Activated CD8-positive, alpha-beta memory T cell treated with anti-CD3 and anti-CD28 coated beads for 24 hours (primary cell): ENCODE measurements at places on chromosomes 1 and 21.

GRCh38 chr21:42245331-42246193 lies 26.6 kb downstream of the ABCG1 start:
- DNase-seq = no peak

DNA sequence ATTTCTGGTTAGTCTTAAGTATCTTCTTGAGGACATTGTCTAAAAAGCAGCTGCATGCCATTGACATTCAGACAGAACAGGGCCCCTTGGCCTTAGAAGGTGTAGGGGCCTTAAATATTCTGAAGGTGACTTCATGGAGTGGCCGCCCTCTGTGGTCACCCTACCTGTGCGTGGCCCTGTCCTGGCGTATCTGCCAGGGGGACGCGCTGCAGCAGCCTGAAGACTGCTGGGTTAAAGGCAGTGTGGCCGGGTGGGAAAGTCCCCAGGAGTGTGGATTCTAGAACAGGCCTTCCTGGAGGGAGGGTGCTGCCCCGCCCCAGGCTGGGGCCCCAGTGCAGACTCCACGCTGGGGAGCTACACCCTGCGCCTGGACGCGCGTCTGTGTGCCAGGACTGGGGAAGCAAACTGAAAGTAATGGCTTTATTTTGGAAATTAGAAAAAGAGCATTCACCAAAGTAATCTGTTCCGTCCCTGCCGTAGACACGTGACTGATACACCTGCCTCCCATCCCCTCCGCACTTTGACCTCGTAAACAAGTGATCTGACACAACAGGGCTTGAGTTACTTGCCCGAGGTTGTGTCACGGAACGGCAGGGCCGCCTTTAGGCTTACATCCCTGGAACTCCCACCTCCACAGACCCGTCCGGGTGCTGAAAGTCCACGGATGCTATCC lies 1.8 kb downstream of the AGPAT3 start:
- DNase-seq = peak; percentile 73

- DNase-seq = no peak
These were observed 56.6 kb downstream of the ATP1B1 start for GRCh38 chr1:169163059-169163458.

GRCh38 chr1:83769072-83769471 lies 229.9 kb downstream of the TTLL7 start:
- DNase-seq = no peak

DNA sequence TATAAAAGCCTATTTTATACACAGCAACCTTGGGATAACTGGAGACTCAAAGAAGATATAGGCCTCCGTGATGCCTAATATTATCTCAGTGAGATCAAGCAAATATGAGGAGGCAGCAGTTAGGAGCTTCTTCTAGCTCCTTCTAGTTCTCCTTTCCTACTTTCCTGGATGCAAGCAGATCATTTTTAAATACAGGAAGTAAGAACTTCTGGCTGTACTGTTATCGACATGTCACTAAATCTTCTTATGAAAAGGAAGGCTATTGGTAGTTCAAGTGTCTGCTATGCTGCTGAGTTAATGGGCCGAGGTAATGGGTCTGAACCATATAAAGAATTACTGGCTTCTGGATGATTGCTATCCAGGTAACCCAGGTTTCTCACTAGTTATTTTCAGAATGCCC lies 15.9 kb downstream of the HSPA13 start:
- DNase-seq = no peak

GRCh38 chr1:74674278-74675048 lies 871 bp upstream of the ERICH3 start:
- DNase-seq = no peak

DNA sequence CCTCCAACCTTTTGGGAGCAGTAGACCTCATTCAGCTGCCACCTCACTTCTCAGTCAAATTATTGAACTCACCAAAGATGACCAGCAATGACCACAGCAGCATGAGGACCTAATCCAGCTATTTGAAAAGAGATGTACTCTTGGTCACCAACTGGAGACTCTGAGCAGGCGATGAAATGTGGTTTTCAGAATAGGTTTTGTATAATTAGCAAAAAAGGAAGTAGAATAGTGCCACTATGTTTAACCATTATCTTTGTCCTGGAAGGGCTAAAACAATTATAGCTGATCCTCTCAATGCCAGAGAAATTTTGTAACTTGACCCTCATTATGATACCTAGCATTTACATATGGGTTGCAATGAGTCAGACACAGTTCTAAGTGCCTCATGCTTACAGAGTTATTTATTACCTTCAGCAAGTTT lies at the start of gene FCRL2:
Gene FCRL2, minus strand, starts transcription at position 162 of the 421 bp plus-strand sequence. Its CDS starts 59 bp downstream, at position 103.
- no peak for DNase-seq

DNA sequence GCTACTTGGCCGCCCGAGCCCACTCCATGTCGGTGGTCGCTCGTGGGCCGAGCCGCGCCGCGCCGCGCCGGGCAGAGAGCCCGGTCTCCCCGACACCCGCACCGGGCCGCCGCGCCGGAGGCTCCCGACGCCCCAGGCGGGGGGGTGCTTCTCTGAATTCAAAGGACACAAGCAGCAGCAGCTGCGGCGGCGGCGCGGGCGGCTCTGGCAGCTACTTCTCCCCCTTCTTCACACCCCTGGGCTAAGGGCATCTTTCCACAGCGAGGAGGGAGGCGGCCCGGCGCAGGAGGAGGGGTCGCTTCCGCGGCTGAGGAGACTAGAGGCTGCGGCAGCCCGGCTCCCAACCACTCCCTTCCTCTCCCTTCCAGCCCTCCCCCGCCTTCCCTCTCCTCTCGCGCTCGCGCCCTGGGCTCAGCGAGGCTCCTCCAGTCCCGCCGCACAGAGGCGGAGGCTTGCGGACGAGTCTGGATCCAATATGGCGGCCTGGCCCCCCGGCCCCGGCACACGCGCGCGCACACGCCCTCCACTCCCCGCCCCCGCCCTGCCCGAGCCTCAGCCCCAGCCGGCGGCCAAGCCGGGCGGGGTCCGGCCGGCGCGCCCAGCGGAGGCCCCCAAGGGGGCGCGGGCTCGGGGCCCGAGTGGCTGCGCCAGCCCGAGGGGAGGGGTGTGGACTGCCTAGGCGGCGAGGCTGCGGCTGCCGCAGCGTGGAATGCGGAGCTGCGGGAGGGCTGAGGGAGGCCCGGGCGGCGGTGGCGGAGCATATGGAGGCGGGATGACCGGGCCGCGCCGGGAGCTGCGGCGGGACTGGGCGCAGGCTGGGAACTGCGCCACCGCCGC lies at the start of gene CDC42BPA:
Gene CDC42BPA, minus strand, starts transcription at position 477 of the 837 bp plus-strand sequence. CDS start 1,310 bp downstream, outside the sequence.
- peak; percentile 69 for DNase-seq

DNA sequence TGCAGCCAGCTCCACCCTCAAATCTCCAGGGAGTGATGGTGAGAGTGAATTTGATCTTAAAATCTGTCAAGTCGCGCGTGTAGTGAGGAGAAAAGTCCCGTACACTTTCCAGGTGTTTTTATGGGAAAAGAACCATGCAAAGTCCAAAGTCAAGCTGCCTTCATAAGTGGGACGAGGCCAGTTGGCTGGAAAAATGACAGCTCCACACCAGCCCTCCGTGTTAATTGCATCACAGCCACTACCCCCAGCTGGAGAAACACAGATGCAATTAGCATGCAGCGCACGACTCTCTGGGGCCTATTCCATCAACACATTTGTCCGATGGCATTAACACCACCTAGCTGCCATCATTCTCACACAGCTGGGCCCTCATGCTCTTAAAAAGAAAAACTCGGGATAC lies 68.4 kb downstream of the KLHDC7A start:
- no peak for DNase-seq

- no peak for DNase-seq
These were observed 128.3 kb upstream of the HMGB4 start for GRCh38 chr1:33735624-33736023.

DNA sequence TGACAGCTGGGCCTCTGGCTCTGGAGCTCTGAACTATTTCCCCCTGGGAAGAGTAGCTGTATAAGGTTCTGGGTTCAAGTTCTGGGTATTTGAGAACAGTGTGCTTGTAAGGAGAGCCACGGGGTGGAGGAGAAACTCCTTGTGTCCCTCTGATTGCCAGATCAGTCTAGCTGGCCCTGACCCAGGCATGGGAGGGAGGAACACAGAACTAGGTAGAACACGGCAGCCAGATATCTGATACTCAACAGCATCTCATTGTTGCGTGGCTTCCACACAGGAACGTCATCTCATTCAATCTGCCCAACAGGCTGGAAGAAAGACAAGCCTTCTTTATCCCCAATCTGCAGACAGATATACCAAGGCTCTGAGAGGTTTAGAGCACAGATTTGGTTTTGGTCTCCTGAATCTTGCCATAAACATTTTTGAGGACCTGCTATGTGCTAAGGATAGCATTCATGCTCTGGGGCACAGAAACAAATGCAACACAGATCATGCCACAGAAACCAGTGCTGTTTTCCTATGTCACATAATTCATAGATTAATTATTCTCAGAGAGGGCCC lies 83.8 kb downstream of the PLXNA2 start:
- DNase-seq = no peak

DNA sequence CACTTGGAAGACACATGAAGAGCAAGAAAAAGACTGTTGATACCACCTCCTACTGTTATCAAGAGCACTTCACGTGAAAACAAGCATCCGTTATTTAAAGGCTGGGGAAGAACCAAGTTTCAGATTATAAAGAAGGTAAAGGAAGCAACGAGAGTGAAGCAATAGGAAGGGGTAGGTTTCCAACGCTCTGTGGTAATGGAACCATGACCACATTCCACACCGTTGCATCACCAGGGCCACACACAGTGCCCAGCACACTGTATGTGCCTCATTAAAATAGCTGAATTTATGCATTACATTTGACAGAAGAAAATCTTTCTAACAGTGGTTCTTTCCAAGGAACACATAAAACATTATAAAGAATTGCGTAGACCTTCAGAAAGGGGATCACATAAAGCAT lies 435.8 kb downstream of the MRPL39 start:
- DNase-seq = no peak

GRCh38 chr1:114320586-114320985 lies 166.9 kb upstream of the SYT6 start:
- DNase-seq = no peak

DNA sequence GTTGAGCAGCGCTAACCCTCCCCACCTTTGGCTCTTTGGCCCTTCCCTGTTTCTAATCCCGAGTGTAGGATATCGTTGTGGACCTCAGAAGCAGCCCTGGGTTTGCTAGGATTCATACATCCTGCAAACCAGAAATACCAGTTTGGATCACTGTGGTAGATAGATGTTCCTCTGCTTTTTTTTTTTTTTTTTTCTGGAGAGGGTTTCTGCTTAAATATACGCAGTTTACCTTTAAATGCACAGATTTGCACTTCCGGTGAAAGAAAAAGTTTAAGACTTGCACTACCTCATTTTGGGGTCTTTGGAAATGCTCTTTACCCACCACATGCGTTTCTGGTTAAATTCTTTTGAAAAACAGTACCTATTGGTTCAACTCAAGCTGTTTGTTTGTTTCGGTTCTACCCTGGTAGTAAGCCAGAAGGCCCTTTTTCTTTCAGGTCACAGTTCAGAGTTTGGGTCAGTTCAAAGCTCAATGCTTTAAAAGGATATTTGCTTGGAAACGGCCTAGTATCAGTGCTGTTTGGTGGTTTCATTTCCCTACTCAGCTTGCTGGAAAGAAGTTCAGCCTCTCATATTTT lies 908 bp downstream of the DDI2 start:
- no peak for DNase-seq

DNA sequence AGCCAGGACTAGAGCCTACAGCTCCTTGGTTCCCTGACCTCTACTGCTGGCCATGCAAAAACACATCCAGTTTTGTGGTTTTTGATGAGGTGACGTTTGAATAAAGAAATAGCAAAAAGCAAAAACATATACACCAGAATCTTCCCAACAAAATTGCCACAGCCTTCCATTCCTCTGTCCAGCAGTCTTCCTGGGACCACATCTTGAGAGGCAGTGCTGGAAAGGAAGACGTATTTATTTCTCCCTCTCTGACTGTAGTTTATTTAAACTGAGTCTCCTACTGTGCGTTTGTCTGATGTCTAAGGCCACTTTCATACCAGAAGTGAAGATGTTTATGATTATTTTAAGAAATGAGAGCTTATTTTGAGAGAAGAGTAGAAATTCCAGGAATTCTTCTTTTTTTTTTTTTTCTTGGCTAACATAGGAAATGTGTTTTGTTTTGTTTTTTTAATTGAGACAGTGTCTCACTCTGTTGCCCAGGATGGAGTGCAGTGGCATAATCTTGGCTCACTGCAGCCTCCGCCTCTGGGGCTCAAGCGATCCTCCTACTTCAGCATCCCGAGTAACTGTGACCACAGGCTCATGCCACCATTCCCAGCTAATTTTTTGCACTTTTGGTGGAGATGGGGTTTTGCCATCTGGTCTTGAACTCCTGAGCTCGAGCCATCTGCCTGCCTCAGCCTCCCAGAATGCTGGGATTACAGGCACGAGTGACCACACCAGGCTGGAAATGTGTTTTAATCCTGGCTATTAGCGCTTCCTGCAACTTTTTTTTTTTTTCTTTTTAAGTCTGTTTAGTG lies 118.5 kb downstream of the ITSN1 start:
- no peak for DNase-seq

GRCh38 chr1:178031856-178032320 lies 62.0 kb upstream of the RASAL2 start:
- no peak for DNase-seq

GRCh38 chr1:171935664-171936063 lies 94.4 kb downstream of the DNM3 start:
- no peak for DNase-seq

DNA sequence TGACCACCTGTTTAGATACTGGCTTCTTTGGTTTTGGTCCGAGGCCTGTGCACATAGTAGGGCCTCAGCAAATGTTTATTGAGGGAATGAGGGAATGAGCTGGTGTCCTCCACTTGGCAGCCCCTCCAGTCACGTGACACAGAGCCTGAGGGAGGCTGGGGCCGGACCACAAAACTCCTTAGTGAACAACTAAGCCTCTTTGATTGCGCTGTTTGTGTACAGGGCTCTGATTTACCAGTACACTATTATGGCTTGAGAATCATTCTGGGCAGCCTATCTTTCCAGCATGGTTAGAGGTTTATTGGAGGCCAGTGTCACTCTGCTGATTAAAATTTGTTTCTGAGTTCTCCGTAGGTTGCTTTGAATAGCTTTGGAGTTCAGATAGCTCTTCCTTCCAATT lies 10.2 kb upstream of the LRRN2 start:
- DNase-seq = no peak

GRCh38 chr1:95685081-95685480 lies 451.1 kb downstream of the RWDD3 start:
- no peak for DNase-seq

GRCh38 chr1:3313576-3313950 lies 140.9 kb upstream of the ARHGEF16 start:
- DNase-seq = no peak

GRCh38 chr1:235009561-235010306 lies 118.9 kb downstream of the TOMM20 start:
- no peak for DNase-seq

- DNase-seq = no peak
These were observed 684 bp downstream of the PPIH start for GRCh38 chr1:42658877-42659337.

GRCh38 chr1:1120096-1120495 lies 4.2 kb upstream of the C1orf159 start:
- DNase-seq = no peak
